Ovary (tissue), 10 donors: ENCODE measurements at places on chromosomes 7 and 10.

DNA sequence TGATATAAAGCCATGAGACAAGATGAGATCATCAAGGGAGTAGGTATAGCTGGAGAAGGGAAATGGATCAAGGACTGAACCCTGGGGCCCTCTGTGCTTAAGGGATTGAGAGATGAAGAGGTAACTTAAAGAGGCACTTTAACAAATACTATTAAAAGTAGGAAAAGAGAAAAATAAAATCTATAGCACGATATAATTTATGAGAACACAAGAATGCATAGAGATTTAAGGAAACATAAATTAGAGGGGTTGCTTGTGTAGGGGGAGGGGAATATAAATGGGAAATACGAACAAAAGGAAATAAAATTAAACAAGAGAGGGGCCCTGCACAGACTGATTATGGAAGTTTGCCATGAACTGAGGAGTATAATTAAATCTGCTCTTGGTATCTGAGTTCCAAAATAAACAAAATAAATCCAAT, 15.6 kb upstream of the LRRC17 start:
- no peak for DNase-seq

DNA sequence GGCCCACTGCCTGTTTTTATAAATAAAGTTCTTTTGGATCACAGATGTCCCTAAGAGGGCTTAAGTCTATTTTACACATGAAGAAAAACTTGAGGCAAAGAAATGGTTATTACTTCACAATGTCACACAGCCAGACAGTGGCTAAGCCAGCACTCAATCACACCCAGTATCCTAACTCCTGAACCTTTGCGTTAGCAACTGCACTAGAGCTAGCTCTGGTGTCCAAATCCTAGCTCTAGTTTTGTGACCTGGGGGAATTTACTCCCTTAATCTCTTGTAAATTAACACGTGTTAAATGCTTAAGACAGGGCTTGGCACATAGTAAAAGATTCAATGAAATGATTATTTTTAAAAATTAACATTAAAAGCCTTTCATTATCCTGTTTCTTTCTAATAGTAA, 49.0 kb upstream of the TPK1 start:
- no peak for DNase-seq

DNA sequence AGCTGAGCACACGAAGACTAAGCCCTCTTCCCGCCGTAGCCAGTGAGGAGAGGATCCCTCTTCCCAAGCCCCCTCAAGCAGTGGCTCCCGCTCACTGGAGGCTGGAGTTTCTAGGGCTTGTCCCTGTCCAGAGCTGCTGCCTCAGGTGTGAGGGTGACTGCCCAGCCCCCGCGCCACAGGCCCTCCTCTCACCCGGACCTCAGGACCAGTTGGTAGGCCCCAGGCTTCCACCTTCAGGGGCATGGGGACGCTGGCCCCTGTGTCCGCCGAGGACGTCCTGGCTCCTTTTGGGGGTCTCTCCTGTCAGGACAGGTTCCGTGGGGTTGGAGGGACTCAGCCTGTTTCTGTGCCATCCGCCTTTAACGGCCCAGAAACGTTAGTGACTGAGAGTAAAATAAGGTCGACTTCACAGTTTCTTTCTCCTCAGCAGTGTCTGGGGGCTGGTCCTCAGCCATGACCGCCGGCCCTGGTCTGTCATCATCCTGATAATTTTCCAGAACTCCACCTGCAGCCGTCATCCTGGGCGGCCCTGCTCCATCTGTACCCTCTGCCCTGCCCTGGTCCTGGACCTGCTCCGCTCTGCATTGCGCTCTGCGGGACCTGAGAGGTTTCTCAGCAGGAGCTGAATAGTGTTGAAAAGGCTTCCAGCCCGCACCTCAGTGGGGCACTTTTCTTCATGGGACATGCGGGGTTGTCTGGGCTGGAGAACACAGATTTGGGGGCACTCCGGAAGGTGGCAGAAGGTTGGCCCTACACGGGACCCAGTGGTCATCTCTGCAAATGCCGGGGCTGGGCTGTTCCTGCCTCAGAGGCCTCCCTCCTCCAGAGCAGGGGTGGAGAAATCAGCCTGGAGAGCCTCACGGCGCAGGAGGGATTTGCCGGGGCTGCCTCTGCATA, 36.0 kb upstream of the FAM20C start:
- DNase-seq, result no peak

- DNase-seq, result peak; percentile 77
Measured at GRCh38 chr10:126252884-126253610, 135.2 kb downstream of the ADAM12 start.

GRCh38 chr7:28573651-28574301, 161.5 kb downstream of the CREB5 start:
- DNase-seq, result no peak

GRCh38 chr7:41582116-41582515, 120.8 kb downstream of the INHBA start:
- no peak for DNase-seq

DNA sequence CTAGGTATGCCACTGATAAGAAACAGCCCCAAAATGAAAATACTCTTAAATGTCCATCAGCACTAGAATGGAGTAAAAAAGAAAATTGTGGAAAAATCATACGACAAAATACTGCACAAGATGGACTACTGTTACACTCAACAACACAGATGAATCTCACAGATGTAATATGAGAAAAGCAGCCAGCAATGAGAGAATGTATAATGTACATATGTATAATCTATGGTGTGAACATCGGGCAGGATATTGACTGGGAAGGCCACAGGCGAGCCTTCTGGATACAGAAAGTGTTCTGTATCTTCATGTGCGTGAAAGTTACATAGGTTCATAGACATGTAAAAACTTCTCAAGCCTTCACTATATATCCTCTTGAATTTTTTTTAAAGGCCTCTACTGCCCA, 212.6 kb downstream of the PARD3 start:
- no peak for DNase-seq

- no peak for DNase-seq
Measured at GRCh38 chr10:24306507-24306875, 97.6 kb downstream of the KIAA1217 start.

- no peak for DNase-seq
Measured at GRCh38 chr10:114427124-114427852, 23.0 kb upstream of the AFAP1L2 start.

- no peak for DNase-seq
Measured at GRCh38 chr10:19819419-19820033, 3.3 kb downstream of the PLXDC2 start.

- no peak for DNase-seq
Measured at GRCh38 chr10:67818323-67818722, 19.7 kb downstream of the DNAJC12 start.

DNA sequence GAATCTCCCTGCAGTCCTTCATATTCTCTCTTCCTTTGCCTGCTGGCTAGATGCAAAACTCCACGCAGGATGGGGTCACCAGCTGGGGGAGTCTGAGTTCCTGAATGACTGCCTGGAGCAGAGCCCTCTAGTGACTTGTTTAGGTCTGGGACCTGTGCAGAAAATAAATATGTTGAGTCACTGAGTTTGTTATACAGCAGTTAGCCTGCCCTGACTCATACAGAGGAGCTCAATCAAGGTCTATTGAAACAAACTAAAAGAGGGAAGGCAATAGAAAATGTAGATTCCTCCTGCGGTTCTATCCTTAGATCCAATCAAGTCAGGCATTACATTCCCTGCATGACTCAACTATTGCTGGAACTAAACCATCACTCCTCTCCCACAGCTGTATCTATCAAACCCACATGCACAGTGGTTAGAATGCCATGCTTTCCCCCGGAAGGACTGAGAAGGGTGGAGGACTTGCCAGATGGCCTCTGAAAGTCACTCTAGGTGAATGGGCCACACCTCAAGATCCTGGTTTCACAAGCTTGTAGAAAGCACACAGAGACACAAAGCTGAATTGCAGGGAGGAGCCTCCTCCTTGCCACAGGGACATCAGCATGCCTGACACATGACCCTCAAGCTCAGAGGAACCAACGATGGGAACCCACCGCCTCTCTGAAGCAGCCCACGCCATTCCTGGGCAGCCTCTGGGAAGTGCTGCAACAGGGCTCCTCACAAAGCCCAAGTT, 73.9 kb downstream of the SH3PXD2A start:
- no peak for DNase-seq

DNA sequence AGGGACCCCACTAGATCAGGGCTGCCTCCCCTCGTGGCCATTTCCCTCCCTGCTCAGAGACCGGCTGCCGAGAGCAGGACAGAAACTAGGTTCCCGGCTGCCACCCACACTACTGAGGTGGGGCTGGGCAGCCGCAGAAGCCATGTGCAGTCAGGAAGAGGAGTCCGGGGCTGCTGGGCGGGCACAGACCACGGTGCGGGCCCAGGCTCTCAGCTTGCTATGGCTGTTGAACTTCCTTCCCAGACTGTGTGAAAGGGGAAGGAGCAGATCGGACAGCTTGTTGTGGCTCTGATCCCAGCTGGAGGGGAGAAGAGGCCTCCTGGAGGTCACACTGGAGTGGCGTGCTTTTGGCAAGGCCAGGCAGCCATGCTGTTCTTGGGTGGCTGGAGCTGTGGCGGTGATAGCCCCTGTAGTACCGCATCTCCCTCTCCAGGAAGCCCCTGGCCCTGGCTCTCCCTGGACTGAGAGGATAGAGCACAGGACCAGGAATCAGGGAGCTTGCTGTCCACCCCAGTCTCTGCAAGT, 56.8 kb downstream of the HK1 start:
- DNase-seq, result peak; percentile 63
